ENCODE measurements at places on chromosomes 1 and 21.

GRCh38 chr1:201206176-201206575, 15.6 kb downstream of the IGFN1 start:
- DNase-seq, result no peak

GRCh38 chr1:196207612-196208217, 400.5 kb downstream of the KCNT2 start:
- no peak for DNase-seq

- DNase-seq, result no peak
Measured at GRCh38 chr1:43747736-43748135, 40.4 kb downstream of the ST3GAL3 start.

GRCh38 chr21:38255571-38256117, 1.1 kb upstream of the KCNJ15 start:
- DNase-seq, result no peak
